ENCODE measurements at places on chromosomes 4 and X.

- DNase-seq, result no peak
Observed at GRCh38 chr4:140158365-140159030, 4.5 kb upstream of the MAML3 start.

DNA sequence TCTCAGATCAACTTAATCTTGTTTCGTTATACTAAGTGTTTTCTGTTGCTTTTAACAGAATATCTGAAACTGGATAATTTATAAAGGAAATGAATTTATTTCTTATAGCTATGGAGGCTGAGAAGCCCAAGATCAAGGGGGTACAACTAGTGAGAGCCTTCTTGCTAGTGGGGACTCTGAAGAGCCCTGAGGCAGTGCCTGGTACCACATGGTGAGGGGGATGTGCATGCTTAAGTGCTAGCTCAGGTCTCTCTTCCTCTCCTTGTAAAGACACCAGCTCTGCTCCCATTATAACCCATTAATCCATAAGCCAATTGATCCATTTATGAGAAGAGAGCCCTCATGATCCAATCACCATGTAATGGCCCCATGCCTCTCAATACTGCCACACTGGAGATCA lies 17.9 kb downstream of the COX18 start:
- no peak for DNase-seq

- peak; percentile 53 for DNase-seq
Observed at GRCh38 chr4:103197765-103198110, 405 bp downstream of the CENPE start.

DNA sequence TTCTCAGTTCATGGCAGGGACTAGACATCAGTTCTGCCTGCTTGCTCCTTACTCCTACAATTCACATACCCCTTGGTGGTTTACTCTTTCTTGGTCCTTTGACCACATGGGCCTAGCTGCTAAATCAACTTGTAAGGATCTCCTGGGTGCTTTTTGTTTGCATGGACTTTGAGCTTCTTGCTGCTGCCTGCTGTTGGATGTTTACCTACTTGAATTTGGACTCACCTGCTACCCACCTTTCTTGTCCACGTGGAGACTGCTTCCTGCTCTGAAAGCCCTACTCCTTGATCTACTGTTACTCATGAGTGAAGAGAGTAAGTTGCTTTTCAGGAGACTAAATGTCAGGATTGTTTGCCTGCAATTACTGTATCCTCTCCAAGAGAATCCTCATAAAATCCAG lies 15.2 kb upstream of the ARHGAP24 start:
- no peak for DNase-seq

GRCh38 chrX:120690344-120690743 lies 60.5 kb upstream of the C1GALT1C1 start:
- DNase-seq, result no peak

DNA sequence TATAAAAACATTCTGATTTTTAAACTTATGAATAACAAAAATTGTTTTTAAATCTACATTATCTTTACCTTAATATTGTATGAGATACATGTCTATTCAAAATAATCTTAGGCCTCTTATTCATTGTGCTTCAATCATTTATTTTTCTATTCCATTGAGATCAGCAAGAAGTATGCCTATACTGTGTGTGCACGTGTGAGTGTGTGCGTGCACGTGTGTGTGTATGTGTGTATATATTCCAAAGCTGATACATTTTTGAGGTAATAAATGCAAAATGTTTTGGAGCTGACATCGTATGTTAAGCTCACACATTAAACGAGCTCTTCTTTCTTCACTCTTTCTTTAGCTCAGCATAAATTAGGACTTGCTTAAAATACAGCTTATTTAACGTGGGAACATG lies 1701.2 kb upstream of the PCDH10 start:
- DNase-seq, result no peak

DNA sequence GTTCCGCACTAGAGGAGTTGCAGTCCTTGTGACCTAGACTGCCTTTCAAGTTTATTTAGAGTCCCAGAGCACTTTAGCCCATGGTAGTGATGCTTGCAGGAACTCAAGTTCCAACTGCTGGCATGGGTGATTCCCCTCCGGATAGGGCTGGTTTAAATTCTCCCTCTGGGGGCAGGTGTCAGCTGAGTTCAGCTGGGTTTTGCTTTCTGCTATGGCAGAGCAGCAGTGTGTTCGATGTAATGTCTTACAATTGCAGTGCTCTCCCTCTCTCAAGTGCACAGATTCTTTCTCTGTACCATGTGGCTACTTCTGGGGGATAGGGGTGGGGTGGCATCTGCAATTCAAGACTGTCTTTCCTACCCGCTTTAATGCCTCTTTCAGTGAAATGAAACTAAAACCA lies 164.8 kb upstream of the ZIC3 start:
- no peak for DNase-seq

DNA sequence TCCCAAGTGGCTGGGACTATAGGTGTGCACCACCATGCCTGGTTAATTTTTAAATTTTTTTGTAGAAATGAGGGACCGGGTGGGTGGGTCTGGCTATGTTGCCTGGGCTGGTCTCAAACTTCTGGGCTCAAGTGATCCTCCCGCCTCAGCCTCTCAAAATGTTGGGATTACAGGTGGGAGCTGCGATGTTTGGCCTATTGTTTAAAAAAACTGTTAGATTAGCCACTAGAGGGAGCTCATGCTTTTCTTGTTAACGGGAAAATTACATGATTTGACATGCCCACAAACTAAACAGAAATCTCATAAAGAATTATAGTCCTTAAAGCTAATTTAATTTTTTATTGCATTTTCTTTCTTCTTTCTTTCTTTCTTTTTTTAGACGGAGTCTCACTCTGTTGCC lies 5.0 kb upstream of the SDAD1 start:
- peak; percentile 75 for DNase-seq

DNA sequence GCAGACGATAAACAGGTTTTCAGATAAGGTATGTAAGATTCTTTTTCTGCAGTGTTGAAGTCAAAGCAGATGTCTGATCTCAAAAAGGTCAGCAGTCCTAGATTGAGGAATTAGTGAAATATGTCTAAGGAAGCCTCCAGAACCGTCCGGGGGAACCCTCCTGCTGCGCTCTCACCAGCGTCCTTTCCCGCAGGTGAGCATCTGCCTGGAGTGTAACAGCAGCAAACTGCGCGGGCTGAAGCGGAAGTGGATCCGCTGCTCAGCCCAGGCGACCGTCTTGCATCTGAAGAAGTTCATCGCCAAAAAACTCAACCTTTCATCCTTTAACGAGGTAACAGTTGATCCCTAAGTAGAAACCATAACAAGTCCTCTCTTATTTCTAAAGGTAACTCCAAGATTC lies 55.5 kb downstream of the PCGF3 start:
- DNase-seq, result no peak

- peak; percentile 61 for DNase-seq
Observed at GRCh38 chrX:19593690-19594089, 78.4 kb upstream of the MAP3K15 start.

DNA sequence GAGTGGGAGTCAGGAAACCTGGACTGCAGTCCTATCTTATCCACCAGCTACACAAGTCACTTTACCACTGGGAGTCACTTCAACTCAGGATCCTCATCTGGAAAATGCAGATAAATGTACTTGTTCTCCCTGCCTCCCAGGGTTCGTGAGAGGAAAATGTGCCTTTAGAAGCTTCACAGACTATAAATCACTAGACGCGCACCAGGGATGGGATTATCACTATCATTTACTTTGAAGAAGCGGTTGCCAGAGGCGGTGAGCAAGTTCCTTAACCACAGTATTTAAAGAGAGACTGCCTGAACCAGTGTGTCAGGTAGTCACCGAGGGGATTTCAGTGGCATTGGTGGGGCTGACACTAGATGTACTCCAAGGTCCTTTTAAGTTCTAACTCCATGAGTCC lies 219.5 kb downstream of the HS6ST2 start:
- DNase-seq, result no peak

- DNase-seq, result no peak
Observed at GRCh38 chrX:48785186-48785539, 1.2 kb upstream of the GATA1 start.

- DNase-seq, result peak; percentile 33
Observed at GRCh38 chr4:154643493-154643892, 31.0 kb upstream of the FGG start.

DNA sequence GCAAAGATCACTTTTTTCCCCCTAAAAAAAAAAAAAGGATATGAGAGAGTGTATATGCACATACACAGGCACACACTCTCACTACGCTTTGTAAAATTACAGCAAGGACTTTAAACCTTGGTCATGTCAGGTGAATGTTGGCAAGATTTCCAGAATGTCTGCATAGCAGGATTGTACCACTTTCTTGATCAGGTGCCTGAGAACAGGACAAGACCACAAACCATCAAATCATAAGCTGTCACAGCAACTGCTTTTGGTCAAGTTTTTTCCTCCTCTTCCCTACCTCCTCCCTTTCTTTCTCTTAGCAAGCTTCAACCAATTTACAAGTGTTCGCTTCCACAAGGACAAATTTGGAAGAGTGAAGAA lies 15.3 kb downstream of the PPARGC1A start:
- DNase-seq, result no peak

DNA sequence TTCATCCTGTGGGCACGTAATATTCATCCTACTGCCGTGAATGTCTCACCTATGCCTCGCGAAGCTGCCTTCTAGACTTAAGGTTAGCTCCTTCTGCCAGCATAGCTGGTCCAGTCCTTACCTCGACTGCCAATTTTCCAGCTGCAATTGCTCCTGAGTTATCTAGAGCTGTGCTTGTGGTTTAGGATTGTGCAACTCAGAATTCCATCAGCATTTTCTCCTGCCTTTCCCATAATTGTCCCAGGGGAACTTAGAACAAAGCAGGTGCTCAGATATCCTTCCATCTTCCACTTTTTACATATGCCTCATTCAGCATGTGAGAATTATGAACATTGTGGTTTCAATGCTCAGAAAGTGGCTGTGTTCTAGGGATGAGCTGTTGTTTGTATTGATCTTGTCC lies 131.4 kb upstream of the ADGRL3 start:
- peak; percentile 26 for DNase-seq

DNA sequence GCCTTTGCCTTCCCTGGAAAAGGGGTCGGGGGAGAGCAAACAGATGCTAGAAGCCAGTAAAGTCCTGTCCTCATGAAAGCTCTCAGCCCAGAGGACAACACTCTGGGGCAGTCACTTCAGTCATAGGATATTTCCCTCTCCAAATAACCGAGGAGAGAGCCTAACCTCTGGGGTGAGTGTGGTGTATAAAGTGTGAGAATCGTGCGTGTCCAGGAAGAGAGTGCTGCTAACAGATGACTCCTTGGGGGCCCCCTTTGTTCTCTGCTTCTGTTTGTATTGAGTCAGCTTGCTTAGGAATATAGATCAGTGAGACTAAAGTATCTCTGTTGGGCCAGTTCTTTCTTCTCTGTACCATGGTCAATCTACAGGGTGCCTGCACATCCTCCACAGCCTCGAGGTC lies 247.2 kb downstream of the PALLD start:
- no peak for DNase-seq

DNA sequence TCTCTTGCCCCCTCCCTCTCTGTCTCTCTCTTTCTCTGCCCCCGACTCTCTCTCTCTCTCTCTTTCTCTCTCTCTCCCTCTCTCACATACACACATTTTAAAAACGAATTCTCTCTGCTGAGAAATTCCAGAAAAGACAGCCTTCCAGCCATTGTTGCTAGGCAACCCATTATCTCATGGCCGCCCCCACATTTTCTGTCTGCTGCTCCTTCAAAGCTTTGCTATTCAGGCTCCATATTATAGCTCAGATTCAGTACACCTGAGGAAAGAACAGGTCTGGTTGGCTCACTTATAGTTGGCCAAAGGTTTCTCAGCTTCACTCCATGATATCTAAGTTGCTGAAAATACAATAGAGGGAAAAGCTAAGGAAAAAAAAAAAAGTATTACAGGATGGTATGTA lies 174.4 kb upstream of the RADX start:
- DNase-seq, result no peak

DNA sequence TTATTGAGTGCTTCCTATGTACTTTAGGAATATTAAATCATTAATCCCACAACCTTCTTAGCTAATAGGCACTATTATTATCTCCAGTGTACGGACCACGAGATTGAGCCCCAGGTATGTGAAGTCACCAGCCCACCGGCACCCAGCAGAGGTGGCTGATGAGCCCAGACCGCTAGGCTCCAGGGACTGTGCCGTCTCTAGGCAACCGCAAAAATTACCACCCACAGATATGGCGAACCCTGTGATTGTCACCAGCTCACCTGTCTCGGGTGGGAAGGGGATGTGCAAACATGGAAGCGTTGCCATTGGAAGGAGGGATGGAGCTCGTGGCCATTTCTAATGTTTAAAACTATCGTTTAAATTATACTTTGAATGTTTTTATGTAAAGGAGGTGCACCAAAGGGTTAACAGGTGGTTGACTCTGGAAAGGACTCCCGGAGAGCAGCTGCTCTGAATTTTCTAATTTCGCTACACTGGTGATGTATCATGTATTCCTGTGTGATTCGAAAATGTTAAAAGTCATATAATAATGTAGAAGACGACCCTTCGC lies 21.0 kb upstream of the JAKMIP1 start:
- DNase-seq, result no peak

DNA sequence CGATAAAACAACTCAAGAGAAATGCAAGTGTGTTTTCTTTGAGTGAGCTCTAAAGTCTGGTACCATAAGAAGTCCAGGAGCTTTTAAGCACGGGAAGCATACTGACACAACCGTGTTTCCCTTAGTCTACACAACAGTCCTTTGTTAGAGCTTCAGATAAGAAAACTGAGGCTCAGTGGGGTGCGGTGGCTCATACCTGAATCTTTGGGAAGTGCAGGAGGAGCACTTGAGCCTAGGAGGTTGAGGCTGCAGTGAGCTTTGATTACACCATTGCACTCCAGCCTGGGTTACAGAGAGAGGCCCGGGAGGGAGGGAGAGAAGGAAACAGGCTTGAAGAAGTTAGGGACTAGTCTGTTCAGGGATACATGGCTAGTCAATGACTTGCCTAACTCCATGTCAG lies 21.9 kb downstream of the LEF1 start:
- DNase-seq, result no peak

DNA sequence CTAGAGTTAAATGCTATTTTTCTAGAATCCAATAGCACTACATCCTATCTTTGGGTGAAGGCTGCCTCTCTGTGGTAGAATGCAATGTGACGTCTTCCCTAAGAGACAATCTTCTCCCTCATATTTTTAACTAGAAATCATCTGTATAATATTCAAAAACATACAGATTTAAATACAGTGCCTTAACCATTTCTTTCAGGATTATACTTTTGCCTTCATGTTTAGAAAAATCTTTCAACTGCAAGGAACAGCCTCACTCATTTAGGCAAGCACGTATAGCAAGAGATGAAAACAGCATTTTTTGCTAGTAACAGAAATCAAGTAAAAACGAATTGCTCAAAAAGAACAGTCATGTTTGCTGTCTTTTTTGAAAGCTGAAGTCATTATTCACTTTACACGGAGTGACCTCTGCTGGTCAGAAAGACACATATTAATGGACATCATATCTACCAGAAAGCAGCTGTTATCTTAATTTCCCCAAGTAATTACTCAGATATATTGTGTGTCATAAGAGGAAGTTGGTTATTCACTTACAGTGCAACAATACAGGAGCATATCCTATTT lies 422.3 kb downstream of the STPG2 start:
- DNase-seq, result peak; percentile 1
